ENCODE measurements at places on chromosomes 11 and 22.

GRCh38 chr11:76810151-76810853, 27.1 kb downstream of the TSKU start:
- peak; percentile 17 for DNase-seq

DNA sequence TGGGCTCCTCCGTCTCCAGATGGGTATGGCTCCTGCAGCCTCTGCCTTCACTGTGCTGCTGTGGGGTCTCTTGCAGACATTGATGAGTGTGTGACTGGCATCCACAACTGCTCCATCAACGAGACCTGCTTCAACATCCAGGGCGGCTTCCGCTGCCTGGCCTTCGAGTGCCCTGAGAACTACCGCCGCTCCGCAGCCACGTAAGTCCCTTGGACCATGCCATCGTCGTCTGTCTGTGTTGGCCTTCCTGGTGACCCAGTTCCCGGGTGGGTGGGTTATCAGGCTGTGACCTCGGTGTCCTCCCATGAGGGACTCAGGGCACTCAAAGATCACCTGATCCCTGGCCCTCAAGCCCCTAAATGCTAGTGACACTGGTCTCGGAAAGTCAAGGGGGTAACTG, 47.7 kb downstream of the FBLN1 start:
- no peak for DNase-seq

- DNase-seq = no peak
These were observed 26.7 kb downstream of the OR6Q1 start for GRCh38 chr11:58057481-58057880.

DNA sequence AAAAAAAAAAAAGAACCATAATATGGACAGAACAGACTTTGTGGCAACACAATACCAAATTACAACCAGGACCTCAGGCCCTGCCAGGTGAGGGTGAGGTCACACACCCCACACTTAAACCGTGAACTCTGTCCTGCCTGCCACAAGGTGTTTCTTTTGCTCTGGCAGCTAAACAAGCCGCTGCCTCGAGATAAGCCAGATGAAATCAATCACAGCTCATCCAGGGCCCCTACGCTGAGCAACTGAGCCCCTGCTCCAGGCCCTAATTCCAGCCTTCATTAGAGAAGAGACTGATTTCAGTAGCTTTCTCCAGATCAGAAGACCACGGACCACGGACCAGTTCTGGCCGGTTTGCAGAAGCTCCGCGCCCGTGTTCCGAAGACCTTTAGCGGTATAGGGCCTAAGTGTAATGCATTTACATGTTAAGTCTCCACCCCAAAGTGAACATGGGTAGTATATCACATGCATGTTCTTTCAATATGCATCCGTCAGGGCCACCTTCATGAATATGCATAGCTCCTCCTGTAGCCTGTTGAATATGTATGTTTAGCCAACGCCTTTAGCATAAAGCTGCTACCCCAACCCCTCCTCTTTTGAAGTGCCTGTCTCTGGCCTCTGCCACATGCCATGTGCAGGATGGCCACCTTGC, 14.8 kb upstream of the RAC2 start:
- no peak for DNase-seq

DNA sequence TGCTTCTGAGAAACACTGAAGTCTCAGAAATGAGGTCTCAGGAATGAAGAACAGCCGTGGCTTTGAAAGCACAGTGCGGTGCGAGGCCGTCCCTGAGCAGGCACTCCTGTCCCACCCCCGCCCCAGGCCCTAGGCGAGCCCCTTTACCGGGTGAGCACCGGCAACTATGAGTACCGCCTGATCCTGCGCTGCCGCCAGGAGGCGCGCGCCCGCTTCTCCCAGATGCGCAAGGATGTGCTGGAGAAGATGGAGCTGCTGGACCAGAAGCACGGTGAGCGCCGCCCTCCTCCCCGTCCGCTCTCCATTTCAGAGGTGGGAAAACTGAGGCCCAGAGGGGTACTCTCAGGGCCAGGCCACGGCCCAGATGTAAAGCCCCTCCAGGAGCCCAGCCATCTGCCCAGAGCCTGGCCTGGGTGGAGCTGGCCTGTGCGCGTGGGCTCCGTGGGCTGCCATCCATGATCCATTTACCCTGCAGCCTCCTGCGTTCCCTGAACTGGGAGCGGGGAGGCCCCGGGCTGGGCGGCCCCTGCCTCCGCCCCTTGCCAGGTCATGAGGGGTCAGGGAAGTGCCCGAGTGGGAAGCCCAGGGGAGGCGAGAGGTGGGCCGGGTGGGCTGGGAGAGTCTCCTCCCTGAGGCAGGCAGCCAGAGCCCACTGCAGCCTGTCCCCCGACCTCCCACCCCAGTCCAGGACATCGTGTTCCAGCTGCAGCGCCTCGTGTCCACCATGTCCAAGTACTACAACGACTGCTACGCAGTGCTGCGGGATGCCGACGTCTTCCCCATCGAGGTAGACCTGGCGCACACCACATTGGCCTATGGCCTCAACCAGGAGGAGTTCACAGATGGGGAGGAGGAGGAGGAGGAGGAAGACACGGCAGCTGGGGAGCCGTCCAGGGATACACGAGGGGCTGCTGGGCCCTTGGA, 9.5 kb downstream of the SLC16A8 start:
- DNase-seq = no peak

All from CD4-positive, alpha-beta T cell treated with Interleukin-12 subunit alpha and Interleukin-12 subunit beta, for 1 hour (primary cell).